ENCODE measurements at places on chromosomes 3 and 15. TPM values are rescaled to one million over a fixed set of nuclear protein-coding genes. Genes with fewer than 3 reads are reported as not detected.

DNA sequence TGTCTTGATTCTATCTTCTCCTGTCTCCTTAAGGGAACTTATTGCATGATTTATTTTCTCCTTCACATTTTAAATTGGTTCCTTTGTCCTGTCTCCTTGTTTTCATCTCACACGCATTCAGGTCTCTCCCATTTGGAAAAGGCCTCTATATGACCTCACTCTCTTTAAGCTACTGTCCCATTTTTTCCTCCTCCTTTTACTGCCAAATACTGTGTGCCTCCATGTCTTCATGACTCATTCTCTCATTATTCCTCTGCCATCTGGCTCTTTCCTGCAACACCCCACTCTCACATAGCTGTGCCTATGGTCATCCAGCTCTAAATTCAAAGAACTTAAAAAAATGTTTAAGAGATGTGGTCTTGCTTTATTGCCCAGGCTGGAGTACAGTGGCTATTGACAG, 48.0 kb downstream of the TYRO3 start:
- H3K36me3 ChIP-seq = no peaks in the 10 kb centered on the region
- H3K4me3 ChIP-seq = no peak overlapping the region
- peak; percentile 96 for DNase-seq
- peak overlapping the region; percentile 53 for H3K27ac ChIP-seq
- no peaks in the 10 kb centered on the region for H3K27me3 ChIP-seq
- peaks cover 43% of the 10 kb centered on the region for H3K4me1 ChIP-seq

DNA sequence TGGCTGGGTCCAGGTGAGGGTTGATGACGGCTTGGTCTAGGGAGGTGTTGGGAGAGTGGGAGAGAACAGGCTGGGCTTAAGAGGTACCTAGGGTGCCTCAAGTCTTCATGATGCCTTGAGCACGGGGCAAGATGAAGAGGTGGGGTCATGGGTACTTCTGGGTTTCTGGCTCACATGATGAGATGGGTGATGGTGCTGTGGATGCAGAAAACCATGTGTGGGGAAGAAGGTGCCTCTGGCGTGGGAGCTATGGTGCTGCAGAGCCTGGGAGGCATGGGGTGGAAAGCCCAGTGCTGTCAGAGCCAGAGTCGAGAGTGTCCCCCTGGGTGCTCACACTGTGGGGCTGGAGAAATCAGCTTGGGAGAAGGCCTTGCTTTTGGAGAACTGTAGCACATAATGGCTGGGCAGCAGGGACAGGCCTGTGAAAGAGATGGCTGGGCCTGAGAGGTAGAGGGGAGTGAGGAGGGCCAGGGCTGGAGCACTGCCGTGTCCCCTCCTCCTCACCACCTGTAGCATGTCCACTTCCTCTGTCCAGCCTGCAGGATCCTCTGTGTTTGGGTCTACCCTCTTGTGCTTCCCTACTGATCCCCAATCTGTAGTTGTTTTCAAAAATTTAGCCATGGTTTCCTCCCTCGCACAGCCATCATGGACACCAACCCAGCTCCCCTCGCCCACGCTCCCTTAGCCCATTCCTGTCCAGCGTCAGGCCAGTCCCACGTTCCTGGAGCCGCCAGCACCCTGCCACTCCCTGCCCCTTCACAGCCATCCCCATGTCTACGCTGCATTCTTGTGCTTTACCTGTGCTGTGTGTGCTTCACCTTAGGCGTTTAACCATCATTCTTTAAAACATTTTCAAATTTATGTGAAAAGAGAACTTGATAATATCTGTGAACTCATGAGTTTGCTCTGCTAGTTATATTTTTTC, 132.0 kb downstream of the EEFSEC start:
- H3K4me3 ChIP-seq = no peak overlapping the region
- no peak for DNase-seq
- H3K27ac ChIP-seq = no peak overlapping the region
- H3K4me1 ChIP-seq = peaks cover 11% of the 10 kb centered on the region

- H3K27ac ChIP-seq = no peak overlapping the region
- no peaks in the 10 kb centered on the region for H3K36me3 ChIP-seq
- H3K4me1 ChIP-seq = 0 out of 2 replicates have a peak, but pooled peaks cover 14% of the 10 kb centered on the region
Observed at GRCh38 chr3:132228923-132229322, 88.3 kb upstream of the ACP3 start.

DNA sequence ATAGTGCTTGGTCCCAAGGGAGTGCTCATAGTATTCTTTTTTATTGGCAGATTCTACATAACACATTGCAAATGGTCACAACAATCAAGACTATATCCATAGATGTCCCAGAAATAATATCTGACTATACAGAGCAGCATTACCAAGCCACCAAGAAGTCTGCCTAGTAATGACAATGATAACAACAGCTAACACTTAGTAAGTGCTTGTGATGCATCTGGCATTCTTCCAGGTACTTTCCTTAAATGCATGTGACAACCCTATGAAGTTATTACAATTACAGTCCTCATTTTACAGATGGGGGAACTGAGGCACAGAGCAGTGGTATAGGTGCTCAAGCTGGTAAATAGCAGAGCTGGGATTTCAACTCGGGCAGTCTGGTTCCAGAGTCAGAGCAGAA, 49.6 kb upstream of the ICE2 start:
- H3K27ac ChIP-seq = no peak overlapping the region
- DNase-seq = peak; percentile 39
- no peak overlapping the region for H3K4me3 ChIP-seq
- no peaks in the 10 kb centered on the region for H3K27me3 ChIP-seq

- no peaks in the 10 kb centered on the region for H3K36me3 ChIP-seq
- H3K27ac ChIP-seq = no peak overlapping the region
- H3K4me1 ChIP-seq = peaks cover 38% of the 10 kb centered on the region
- H3K4me3 ChIP-seq = no peak overlapping the region
Observed at GRCh38 chr3:151315136-151315535, 1.5 kb downstream of the GPR87 start.

DNA sequence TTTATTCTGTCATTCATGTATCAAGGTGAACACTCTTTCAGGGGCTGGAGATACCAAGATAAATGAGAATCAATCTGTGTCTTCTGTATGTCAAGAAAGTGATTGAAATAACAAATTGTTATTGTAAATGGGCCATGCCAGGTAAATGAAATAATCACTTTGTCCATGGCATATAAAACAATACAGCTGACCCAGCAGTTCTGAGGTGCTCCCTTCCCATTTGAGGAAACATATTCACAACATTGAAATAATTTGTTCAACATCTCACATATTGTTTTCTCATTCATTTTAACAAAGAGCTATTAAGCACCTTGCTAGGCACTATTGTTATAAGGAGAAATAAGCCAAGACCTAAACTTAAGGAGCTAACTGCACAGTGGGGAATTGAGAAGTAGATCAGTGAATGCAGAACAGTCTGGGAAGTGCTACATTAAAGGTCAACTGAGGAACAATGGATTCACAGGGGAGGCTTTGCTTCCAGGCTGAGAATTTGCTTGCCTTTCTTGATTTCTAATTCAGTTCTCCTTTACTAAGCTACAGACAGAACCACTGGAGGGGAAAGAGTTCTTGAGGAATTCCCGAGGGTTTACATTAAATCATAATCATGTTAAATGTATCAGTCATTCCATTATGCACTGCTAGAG, 806.3 kb upstream of the ARPP21 start:
- H3K36me3 ChIP-seq = no peaks in the 10 kb centered on the region
- no peaks in the 10 kb centered on the region for H3K4me1 ChIP-seq
- DNase-seq = no peak

DNA sequence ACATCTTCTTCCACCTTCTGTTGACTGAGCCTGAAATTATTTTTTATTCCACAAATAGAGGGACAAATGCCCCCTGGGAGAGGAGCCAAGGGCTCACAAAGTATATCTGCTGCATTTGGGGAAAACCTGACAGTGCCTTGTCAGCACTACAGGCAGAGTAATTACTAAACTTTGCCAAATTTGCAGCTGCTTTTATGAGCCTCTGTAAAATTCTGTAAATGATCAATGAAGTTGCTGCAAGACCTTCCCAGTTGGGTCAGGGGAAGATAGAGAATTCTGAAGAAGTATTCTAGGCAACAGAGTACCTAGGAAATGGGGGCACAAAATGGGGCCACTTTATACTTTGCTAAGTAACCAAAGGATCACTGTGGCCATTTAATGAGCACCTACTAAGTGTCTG, 10.5 kb downstream of the GHSR start:
- no peak for DNase-seq
- no peaks in the 10 kb centered on the region for H3K36me3 ChIP-seq
- no peak overlapping the region for H3K27ac ChIP-seq
- no peaks in the 10 kb centered on the region for H3K4me1 ChIP-seq
- no peak overlapping the region for H3K4me3 ChIP-seq

DNA sequence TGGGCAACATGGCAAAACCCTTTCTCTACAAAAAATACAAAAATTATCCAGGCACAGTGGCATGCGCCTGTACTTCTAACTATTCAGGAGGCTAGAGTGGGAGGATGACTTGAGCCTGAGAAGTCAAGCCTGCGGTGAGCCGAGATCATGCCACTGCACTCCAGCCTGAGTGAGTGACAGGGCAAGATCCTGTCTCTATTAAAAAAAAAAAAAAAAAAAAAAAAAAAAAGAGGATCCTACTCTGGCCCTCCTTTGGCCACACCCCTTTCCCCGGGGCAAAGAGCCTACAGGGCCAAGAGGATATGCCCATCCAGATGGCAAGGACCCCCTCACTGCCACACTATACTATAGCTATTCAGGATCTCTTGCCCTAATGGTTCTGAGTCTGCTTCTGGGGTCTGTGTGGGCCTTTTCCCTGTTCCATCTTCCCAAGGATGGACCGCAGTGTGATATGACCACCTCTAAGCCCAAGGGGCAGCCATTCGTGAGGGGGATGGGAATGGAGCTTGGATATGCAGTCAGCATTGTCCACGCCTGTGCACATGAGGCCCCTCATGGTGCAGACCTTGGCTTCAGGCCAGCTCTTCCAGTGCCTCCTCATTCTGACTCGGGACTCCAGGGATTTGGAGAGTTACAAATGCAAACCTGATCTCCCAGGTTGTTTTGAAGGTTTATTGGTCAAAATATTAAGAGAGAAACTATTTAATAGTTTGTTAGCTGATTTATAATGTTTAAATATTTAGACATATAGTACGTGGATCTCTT, 7.3 kb downstream of the TYRO3 start:
- H3K4me1 ChIP-seq = peaks cover 5% of the 10 kb centered on the region
- no peaks in the 10 kb centered on the region for H3K27me3 ChIP-seq
- DNase-seq = peak; percentile 20
- H3K36me3 ChIP-seq = no peaks in the 10 kb centered on the region
- no peak overlapping the region for H3K27ac ChIP-seq

The STAG1 gene
- total RNA-seq = 41.7 TPM

The RAB6B gene
- 0.38 TPM for total RNA-seq

The MPI gene
- total RNA-seq = 85.2 TPM

All from GM23248 (cell line).